Stimulated activated CD8-positive, alpha-beta memory T cell treated with anti-CD3 and anti-CD28 coated beads, Interleukin-7, amount 100 ng/mL, for 48 hours (primary cell): ENCODE measurements at places on chromosomes 3 and 15.

DNA sequence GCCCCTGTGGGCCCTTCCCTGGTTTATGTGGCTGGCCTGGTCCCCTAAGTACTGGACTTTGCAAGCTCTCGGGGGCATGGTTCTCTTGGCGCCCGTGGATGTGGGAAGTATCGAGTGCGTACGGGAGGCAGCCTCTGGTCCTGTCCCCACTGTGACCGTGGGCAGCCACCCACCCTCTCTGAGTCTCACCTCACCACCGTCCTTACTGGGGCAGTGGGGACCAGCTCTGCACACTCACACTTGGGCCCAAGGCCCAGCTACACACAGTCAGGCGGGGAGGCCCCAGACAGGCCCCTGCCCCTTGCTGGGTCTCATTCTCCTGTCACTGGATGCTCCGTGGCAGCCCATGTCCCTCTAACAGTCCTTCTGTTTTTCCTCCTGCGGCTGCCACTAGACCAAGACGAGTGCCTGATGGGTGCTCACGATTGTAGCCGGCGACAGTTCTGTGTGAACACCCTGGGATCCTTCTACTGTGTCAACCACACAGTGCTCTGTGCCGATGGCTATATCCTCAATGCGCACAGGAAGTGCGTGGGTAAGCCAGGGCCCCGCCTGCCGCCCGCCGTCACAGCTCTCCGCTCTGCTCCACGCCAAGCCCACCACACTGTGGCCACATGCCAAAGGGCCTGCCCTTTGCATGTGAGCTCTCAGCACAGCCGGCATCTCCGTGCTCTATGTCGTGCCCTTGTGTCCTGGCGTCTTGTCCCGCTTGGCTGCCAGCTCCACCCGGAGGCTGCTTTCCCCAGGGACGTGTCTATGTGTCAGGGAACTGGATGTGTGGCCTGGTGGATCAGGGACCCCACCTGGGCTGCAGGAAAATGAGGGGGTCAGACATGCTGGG, 72.7 kb downstream of the FBLN2 start:
- peak; percentile 16 for DNase-seq

DNA sequence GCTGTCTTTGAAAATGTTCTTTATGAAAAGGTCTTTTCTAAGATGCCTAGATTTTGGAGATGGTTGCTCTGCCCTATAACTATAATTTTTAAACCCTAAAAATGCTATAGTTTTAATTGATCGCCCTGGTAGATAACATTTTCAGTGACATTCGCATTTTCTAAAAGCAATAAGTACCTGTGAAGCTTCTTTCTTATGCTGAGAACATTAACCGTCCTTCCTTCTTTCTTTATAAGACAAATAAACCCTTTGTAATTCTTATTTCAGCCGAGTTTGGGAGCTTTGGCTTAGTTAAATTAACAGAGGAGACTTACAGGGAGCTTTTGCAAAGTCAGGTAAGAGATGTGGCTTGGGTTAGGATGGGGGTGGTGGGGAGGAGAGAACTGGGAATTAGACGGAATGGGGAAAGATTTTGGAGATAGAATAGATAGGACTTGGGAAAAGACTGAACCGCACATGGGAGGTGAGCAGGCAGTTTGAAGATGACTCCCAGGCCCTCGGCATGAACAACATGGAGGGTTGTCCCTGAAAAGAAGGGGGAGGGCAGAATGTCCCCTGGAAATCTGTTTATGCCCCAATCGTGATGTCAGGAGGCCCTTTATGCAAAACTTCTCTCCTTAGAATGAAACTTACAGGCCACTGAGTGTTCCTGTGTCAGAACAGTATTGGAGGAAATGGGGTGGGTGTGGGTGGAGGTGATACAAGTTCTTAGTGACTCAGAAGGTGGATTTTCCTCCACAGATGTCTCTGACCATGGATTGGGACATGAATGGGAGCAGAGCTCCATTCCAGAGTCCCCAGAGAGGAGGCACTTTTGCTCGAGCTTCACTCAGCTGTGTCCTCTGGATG, 76.2 kb upstream of the LARS2 start:
- no peak for DNase-seq

DNA sequence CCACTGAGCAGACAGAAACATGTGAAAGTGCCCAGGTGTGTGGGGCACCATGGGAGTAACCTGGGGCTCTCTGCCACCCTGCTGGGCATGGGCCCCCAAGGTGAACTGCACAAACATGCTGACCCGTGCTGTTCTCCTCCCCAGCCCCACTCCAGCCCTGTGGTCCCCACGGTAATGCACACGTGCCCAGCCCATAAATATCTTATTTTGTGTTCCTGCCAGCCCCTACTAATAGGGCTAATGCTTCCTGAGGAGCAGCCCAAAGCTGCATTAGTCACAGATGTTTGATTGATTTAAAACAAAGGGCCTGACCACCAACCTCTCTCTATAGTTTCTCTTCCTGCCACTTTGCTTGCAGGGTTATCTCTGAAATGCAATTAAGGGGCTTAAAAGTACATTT, 95.4 kb downstream of the ABHD5 start:
- no peak for DNase-seq

- DNase-seq, result no peak
Measured at GRCh38 chr3:57112206-57112605, 51.7 kb downstream of the SPATA12 start.

GRCh38 chr3:131544557-131544956, 41.8 kb upstream of the MRPL3 start:
- DNase-seq, result no peak

DNA sequence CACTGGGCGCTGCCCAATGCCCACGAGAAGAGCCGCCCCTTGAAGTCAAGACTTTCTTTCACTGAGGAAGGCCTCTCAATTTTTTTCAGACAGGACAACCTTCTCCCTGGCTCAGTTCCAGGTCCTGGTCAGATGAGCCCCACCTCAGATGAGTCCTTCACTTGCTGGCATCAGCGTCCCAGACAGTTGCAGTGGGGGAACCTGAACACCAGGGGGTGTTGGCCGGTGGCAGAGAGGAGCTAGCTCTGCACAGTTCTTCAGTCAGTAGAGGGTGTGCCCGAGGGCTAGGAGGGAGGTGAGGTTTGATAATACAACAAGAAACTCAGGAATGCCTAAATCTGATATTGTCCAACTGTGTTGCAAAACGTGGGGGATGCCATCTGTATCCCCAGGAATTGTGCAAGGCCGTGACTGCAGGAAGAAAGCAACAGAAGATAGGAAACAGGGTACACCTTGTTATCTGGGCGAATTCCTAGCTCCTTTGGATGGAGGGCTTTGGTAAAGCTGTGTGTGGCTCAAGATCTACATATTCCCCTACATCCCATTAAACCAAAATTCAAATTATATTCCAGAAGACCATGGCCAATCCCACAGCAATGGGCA, 34.3 kb downstream of the CCR3 start:
- DNase-seq, result peak; percentile 49

- no peak for DNase-seq
Measured at GRCh38 chr15:57503911-57504598, 87.6 kb upstream of the MYZAP start.

GRCh38 chr15:94262201-94262600, 30.8 kb downstream of the MCTP2 start:
- DNase-seq, result no peak

DNA sequence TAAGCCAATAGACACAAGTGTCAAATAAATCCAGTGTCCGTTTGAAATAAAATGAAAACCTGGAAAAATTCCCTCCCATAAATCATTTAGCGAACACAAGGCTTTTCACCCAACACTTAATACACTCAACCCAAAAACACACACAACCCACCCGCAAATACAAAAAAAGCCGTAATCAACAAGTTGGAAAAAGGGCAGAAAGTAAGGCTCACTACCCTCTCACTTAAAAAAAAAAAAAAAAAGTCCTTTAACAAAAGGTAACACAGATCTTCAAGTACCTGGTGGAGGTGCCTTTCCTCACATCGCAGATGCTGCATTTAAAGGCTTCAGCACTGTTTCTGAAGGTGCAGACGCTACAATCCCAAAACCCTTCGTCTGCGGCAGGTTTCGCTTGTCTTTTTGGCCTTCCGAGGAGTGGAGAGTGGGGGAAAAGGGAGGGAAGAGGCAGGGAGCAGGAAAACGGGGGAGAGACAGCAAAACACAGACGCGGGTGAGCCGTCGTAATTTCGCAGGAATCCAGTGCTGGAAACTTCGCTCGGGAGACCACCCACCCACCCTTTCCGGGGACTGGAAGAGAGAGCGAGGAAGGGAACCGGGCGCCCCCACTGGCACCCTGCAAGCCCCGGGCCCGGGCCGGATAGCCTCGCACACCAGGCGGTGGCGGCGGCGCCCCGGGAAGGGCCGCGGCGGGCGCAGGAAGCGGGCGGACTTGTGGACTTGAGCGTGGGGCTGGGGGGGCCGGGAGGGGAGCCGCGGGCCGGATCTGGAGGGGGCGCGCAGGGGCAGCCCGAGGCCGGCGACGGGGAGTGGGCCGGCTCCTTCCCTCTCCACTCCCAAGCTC, 401.8 kb downstream of the SHQ1 start:
- DNase-seq, result peak; percentile 30

DNA sequence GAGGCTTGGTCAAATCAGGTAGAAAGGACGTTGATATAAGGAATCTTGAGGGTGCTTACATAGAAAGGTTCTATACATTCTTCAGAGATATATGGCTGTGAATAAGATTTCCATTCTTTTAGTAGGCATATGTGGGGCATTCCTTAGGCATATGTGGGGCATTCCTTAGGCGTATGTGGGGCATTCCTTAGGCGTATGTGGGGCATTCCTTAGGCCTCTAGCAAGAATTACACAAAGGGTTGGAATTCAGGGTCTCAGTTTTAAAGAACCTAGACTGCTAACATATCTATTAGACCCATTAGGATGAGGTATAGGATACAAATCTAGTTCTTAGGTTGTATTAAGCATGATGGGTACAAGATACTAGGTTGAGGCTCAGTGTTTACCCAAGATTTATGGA, 607.8 kb downstream of the SI start:
- no peak for DNase-seq

GRCh38 chr3:112858410-112859069, 11.9 kb upstream of the CD200R1L start:
- no peak for DNase-seq

GRCh38 chr15:68623301-68623892, 44.6 kb downstream of the CORO2B start:
- DNase-seq, result no peak

DNA sequence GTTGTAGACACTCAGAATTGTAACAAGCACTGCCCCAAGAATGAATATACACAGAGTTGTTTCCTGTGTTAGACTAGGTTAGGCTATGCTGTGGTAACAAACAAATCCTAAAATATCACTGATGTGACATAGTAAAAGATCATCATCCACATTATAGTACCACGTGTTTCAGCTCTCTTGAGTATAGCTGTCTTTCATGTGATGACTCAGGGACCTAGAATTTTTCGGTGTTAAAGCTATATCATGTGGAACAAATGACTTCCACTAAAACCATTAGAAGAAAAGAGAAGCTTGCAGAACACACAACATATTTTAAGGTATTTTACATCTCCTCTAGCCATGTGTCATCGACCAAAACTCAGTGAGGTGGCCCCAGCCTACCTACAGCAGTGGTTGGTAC, 307.9 kb upstream of the RBMS3 start:
- DNase-seq, result no peak
